Activated CD4-positive, alpha-beta T cell treated with anti-CD3 and anti-CD28 coated beads, Interleukin-2, amount 50 U/mL, for 24 hours (primary cell): ENCODE measurements at places on chromosomes 5 and 9.

DNA sequence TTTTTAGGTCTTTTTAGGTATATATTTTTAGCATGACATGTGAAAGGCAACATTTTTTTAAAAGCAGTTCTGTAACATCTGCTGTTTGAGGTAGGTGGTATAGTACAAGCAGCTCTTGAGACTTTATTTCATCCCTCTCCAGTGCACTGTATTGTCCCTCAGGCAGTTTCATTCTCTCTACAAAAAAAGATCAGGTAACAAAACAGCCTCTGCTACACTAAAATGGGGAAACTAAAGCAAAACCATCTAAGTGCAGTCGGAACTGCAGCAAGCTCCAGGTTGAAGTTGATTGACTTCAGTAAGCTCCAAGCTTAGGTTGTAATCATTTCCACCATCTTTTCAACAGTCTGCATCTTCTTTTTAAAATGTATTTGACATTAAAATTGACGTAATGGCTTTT, 195.6 kb downstream of the DEPDC1B start:
- DNase-seq: no peak

- no peak for DNase-seq
These were observed 12.0 kb upstream of the SVEP1 start for GRCh38 chr9:110591526-110591925.

DNA sequence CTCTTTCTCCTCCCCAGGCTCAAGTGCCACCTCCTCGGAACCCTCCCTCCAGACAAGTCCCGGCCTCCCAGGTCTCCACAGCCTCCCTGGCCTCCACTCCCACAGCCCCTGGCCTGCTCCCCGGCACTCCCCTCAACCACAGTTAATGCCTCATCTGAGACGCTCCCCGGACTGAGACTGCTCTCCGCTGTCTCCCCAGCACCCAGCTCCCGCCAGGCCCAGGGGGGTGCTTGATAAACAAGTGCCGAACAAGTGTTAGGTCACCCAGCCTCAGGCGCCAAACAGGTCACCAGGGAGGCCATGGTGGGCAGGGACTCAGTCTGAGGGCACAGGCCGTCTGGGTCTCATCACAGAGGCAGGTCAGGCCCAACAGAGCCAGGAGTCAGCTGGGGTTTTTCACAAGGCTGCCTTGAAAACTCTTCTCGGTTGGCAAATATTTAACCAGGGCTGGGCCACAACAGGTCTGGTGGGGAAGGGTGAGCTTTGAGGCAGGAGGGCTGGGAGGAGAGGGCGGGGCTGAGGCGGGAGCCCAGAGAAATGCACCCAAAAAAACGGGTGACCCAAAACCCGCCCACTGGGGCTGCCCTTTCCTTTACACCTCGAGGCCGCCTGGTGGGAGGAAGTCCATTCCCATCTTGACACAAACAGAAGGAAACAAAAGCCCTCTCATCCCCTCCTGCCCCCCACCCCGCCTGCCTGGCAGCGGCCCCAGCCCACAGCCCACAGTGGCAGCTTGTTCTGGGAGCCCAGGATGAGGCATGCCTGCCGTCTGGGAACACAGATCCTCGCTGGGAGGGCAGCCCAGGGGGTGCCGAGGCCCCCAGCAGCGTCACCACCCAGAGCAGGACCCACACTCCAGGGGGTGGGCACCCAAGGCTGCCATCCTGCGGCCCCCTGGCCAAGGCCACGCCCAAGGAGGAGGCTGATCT, 66.6 kb upstream of the STXBP1 start:
- no peak for DNase-seq

GRCh38 chr5:182126-182525, 9.2 kb upstream of the LRRC14B start:
- no peak for DNase-seq

DNA sequence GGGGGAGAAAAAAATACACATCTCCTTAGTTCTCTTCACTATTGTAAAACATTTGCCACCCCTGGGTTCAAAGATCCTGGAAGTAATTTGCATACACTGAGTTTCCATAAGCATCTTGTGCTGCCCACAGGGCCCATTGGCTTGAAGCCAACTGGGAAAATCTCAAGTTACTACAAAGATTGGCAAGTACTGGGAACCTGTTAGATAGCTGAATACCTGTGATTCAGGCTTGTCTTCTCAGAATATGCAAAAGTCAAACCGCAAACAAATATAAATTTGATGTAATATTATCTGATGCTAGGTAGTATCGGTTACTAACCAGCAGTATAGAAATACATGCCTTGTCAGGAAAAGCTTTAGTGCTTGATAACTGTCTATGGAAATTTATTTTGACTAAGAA, 156.9 kb upstream of the FST start:
- no peak for DNase-seq

GRCh38 chr9:22098643-22099332, 89.7 kb upstream of the CDKN2B start:
- DNase-seq: no peak

- DNase-seq: no peak
These were observed 175.6 kb downstream of the CD180 start for GRCh38 chr5:67021031-67021430.
